ENCODE measurements at places on chromosomes 11 and 22. TPM values are rescaled to one million over a fixed set of nuclear protein-coding genes. Genes with fewer than 3 reads are reported as not detected.

SPTBN2 gene
- 39.2 TPM for total RNA-seq

AQP11 gene
- total RNA-seq = 1.2 TPM

KLHL35 gene
- 1.2 TPM for total RNA-seq

SCN4B gene
- total RNA-seq = 1.0 TPM

LRRC56 gene
- 1.5 TPM for total RNA-seq

Data from H7 (cell line).